ENCODE measurements at places on chromosomes 5 and 9. TPM values are rescaled to one million over a fixed set of nuclear protein-coding genes. Genes with fewer than 3 reads are reported as not detected.
A peak's percentile ranks its signal among the peaks of the same experiment; 100 is the strongest.

DNA sequence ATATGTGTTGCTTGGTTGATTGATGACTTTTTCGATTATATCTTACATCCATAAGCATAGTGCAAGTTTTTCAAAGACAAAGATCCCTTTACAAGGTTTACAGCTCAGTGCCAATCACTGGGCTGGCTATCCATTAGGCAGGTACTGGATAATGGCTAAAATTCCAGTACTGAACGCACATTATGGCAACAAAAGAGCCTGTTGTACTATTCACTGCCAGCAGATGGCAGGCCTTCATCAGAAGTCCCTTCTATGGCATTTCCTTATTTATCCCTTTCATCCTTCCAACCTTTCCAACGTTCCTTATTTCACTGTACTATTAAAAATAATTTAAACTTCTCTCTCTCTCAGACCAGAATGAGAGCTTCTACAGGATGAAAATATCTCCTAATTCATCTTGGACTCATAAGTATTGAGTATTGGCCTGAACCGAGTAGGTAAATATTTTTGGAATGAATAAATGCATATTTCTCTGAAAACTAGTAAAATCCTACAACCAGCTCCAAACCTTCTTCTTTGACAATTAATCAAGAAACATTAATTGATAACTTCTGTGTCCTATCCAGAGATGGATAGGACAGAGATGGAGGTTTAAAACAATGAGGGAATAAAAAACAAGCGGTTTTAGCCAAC, 6.7 kb upstream of the WNT8A start:
- DNase-seq: peak; percentile 33

PCDHB7 gene
- total RNA-seq: 0.12 TPM

DNA sequence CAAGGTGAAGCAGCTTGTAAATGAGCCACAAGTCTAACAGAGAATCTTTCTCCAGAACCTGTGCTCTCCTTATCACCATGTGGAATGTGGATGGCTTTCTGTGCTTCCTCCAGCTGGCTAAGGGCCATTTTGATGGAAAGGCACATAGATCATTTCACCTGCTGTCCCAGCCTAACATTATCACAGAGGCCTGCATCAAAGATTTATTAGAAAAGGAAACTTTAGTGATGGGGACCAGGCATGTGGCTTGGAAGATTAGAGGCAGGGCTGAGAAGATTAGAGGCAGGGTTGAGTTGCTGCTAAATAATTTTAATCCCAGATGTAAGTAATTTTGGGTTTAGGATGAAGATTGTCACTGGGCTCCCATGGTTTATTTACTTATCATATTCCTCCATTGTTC, 6.3 kb downstream of the SPEF2 start:
- DNase-seq: no peak

DNA sequence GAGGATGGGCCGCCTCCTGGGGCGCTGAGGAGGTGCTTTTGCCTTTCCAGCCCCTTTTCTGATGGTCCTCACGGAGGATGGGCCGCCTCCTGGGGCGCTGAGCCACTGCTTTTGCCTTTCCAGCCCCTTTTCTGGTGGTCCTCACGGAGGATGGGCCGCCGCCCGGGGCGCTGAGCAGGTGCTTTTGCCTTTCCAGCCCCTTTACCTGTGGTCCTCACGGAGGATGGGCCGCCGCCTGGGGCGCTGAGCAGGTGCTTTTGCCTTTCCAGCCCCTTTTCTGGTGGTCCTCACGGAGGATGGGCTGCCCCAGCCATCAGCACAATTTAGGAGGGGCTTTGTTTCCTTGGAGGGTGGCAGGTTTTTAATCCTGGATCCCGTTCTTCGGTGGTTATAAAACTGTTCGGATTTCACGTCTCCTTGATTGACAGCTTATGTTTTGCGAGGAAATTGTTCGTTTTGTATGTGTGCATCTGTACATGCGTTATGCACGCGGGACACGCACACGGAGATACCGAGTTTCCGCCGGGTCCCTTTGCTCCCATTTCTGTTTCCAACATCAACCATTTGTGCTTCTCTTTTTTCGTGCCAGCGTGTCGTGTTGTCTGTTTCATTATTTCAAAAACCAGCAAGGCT, 34.7 kb upstream of the SLC9A3 start:
- DNase-seq: no peak

SLC45A2 gene
- total RNA-seq: 0.73 TPM

GRCh38 chr5:154576429-154576806, 98.4 kb upstream of the HAND1 start:
- DNase-seq: no peak

- DNase-seq: no peak
Observed at GRCh38 chr5:110345623-110346022, 380.8 kb downstream of the TMEM232 start.

GRCh38 chr5:126248611-126249010, 174.6 kb upstream of the GRAMD2B start:
- no peak for DNase-seq

IL4 gene
- total RNA-seq: not detected

DNA sequence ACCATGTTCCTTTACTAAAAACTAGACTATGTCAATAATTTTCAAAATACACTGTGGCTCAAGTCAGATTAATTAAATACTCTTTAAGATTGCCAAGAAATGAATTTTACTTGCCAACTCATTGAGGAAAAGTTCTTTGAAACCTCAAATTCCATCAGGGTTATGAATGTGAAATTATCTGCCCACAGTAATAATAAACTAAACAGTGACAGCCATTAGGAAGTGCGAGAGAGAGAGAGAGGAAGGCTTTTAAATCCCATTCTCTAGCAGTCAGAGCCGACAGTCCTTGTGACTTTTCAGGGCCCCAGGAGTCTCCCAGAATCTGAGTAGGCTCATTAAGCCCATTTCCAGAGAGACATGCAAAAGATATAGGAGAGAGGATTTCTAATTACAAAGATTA, 236.1 kb downstream of the MARCHF11 start:
- DNase-seq: no peak

FABP6 gene
- total RNA-seq: not detected

DNA sequence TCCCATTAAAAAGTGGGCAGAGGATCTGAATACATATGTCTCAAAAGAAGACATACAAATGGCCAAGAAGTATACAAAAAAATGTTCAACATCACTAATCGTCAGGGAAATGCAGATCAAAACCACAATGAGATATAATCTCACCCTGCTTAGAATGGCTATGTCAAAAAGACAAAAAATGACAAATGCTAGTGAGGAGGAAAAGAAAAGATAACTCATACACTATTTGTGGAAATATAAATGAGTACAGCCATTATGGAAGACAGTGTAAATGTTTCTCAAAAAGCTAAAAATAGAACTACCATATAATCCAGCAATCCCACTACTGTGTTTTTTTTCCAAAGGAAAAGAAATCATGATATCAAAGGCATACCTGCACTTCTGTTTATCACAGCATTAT, 450.7 kb downstream of the EFNA5 start:
- no peak for DNase-seq

MARCHF11 gene
- total RNA-seq: not detected

DNA sequence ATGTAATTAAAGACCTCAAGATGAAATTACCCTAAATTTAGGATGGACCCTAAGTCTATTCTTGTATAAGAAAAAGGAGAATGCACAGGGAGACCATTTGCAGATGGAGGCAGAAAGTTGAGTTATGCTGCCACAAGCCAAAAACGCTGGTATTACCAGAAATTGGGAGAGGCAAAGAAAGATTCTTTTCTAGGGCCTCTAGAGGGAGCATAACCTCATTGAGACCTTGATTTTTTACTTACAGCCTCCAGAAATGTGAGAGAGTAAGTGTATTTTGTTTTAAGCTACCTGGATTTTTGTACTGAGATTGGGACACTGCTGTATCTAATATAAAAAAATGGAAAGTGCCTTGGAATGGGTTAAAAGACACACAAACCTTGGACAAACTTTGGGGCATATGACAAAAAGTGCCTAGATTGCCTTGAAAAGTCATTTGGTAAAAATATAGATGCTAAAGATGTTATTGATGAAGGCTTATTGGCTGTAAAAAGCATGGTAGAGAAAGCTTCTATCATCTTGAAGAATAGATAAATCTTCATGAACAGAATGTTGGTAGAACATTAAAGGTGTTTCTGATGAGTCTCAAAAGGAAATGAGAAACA, 174.7 kb upstream of the PRDM9 start:
- no peak for DNase-seq

CCDC152 gene
- total RNA-seq: 0.70 TPM

ASPN gene
- 4.0 TPM for total RNA-seq

- no peak for DNase-seq
Observed at GRCh38 chr5:159409801-159410200, 79.5 kb upstream of the IL12B start.

- DNase-seq: no peak
Observed at GRCh38 chr9:96175001-96175400, 127.0 kb downstream of the HSD17B3 start.

DNA sequence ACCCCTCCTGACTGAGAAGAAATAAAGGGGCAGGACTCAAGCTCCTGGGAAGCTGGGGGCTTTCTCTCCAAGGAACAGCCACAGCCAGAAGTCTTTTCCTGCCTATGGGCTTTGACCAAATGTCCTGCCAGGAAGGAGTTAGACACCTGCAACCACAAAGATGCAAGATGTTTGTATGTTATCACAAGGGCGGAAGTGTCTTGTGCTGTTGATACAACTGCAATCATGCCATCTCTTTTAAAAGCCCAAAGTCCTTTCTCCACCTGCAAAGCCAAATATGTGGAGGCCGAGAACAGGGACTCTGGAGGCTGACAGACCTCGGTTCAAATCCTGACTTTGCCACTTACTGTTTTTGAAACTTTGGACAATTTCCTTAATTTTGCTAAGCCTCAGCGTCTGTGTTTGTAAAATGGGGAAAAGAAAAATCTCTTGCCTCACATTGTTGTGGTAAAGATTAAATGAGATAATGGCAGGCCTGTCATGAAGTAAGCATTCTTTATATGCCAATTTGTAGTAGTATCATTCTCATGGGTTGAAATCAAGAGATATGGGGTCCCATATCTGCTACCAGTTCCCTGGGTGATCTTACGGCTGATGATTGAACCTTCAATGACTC, 17.0 kb downstream of the HRH2 start:
- no peak for DNase-seq

C9orf40 gene
- 10.7 TPM for total RNA-seq

- peak; percentile 24 for DNase-seq
Observed at GRCh38 chr5:172766287-172767108, 4.5 kb downstream of the DUSP1 start.

- no peak for DNase-seq
Observed at GRCh38 chr5:134594797-134595457, 37.7 kb downstream of the SAR1B start.

- DNase-seq: no peak
Observed at GRCh38 chr9:121868626-121869025, 217.2 kb downstream of the DAB2IP start.

- DNase-seq: no peak
Observed at GRCh38 chr5:111758284-111758628, 1.3 kb upstream of the NREP start.

- no peak for DNase-seq
Observed at GRCh38 chr5:2432076-2432920, 319.2 kb downstream of the IRX2 start.

GRCh38 chr5:80057921-80058320, 22.8 kb downstream of the THBS4 start:
- no peak for DNase-seq

HTR4 gene
- total RNA-seq: 19.0 TPM

DNA sequence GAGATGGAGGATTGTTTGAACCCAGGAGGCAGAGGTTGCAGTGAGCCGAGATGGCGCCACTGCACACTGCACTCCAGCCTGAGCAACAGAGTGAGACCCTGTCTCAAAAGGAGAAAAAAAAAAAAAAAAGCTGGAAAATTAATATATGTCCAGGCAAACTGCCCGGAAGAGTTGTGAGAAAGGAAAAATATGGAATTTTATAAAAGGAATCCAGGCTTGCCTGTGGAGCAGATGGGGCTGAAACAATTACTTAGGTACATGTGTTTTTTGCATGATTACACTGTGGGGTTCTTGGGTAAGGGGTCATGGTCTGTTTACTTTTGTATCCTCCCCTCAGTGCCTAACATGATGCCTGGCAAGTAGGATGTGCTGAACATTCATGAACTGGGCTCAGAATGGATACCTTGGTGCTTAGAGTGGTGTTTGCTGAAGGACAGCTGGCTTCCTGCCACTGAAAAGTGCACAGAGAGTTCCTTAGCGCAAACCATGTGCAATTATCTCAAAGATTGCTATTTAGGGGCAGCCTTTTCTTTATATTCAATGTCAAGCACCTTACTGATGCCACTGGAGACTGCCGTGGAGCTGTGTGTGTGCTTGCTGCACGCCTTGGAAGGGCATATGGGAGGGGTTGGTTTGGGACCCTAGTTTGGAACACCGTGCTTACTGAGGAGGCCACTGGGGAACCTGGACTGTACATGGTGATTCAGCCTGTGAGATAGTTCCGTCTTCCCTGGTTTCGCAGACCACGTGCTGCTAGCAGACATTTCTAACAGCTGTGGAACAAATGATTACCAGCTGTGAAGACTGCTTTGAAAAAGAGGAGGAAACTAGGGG, 78.4 kb downstream of the MAP1B start:
- DNase-seq: no peak
